ENCODE measurements at places on chromosomes 3 and 15. TPM values are rescaled to one million over a fixed set of nuclear protein-coding genes. Genes with fewer than 3 reads are reported as not detected.

DNA sequence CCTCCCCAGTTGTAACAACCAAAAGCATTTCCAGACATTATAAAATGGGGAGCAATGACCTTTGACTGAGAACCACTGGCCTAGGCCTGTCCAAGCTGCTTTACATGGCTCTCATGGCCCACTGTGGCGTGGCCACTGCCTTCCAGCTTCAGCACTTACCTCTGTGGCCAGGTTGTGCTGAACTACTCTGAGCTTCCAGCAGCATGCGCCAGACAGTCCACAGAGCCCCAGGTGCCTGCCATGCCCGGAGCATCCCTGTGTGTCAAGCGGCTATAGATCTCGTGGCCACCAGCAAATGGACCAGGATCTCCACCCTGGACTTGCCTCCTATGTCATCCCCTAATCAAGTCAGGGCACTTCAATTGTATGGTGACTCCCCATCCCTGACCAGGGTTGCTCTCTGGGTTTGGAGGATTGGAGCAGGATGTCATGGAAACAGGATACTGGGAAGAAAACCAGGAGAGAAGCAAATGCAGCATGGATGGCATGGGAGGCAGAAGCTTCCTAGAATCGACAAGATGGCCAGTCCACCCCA, 199.7 kb downstream of the UACA start:
- H3K4me1 ChIP-seq, result peaks cover 33% of the 10 kb centered on the region
- H3K27me3 ChIP-seq, result no peaks in the 10 kb centered on the region
- no peak for DNase-seq

DNA sequence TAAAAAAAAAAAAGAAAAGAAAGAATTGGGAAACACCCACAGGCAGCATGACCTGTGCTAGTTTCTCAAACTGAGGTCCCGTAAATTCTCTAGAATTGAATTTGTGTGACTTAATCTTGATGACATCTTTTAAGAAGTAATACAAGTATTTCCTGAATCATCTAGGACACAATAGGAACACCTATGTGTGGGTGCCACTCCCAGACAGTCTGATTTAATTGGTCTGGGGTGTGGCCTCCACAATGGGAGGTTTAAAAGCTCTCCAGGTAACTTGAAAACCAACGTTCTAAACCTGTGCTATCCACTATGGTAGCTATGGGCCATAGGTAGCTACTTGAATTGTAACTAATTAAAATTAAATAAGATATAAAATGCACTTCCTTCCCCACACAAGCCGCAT, 28.1 kb downstream of the CFAP92 start:
- no peaks in the 10 kb centered on the region for H3K36me3 ChIP-seq
- no peaks in the 10 kb centered on the region for H3K27me3 ChIP-seq
- no peak for DNase-seq
- no peak overlapping the region for H3K4me3 ChIP-seq
- no peak overlapping the region for H3K27ac ChIP-seq

DNA sequence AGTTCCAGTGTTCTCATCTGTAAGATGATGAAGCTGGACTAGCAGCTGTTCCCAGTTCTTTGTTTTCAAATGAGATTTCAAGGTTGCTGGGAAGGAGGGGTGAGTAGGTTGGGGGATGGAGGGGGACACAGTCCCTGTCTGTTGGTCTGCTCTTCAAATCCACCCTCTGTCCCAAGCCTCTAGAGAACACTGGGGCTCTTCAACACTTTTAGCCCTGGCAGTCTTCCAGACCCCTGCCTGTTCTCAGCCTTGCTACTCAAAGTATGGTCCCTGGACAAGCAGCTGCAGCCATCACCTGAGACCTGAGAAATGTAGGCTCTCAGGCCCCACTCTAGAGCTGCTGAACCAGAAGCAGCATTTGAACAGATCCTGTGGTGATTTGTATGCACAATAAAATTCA, 41.3 kb downstream of the NEK11 start:
- no peaks in the 10 kb centered on the region for H3K36me3 ChIP-seq
- H3K4me3 ChIP-seq, result no peak overlapping the region
- no peak for DNase-seq
- H3K27ac ChIP-seq, result no peak overlapping the region

GRCh38 chr15:27648359-27648758, 450.8 kb downstream of the OCA2 start:
- H3K36me3 ChIP-seq, result no peaks in the 10 kb centered on the region
- DNase-seq, result no peak
- no peaks in the 10 kb centered on the region for H3K27me3 ChIP-seq
- H3K4me1 ChIP-seq, result no peaks in the 10 kb centered on the region
- no peak overlapping the region for H3K4me3 ChIP-seq

- H3K4me1 ChIP-seq, result peaks cover 3% of the 10 kb centered on the region
- no peaks in the 10 kb centered on the region for H3K36me3 ChIP-seq
- H3K4me3 ChIP-seq, result no peak overlapping the region
Observed at GRCh38 chr15:31297575-31298456, 28.8 kb upstream of the KLF13 start.

DNA sequence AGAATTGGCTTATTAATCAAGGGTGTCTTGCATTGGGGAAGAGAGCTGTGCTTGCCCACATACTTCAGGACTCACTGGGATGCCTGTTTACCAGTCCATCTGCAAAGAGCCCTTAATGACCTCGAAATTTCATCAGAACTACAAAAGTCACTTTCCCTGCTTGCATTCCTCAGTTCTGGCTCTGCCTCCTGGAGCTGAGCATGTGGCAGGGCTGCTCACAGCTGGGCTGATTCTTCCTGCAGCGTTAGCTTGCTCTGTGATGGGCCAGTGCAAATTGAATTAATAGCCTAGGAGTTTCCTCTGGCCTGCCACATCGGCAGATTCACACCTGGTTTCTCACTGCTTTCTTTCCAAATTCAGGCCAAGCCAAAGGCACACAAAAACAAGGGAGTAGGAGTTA, 108.9 kb downstream of the DUT start:
- no peak for DNase-seq
- H3K4me3 ChIP-seq, result no peak overlapping the region
- H3K27ac ChIP-seq, result no peak overlapping the region

DNA sequence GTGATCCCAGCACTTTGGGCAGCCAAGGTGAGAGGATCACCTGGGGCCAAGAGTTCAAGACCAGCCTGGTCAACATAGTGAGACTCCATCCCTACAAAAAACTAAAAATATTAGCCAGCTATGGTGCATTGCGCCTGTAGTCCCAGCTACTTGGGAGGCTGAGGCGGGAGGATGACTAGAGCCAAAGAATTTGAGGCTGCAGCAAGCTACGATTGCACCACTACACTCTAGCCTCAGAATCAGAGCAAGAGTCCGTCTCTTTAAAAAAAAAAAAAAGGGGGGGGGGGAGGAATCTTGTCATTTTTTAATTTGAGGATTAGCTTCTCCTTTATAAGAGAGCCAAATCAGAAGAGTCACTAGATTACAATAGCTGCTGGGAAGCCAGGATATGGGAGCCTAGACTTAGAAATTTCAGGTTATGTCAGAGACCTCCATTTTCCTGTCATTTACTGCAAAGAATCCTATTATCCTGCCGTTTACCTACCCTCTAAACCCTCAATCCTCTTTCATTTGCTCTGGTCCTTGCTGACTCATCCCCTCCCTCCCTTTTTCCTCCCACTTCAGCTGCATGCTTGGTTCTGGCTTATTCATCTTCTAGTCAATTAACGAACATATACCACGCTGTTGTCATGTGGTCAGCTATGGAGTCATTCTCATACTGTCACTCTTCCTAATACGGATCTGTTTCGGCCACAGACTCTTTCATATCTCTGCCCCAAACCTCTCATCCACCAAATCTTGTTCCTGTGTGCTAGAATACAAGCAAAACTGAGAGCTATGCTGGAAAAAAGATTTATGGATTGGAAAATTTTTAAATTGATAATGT, 83.8 kb upstream of the PPIB start:
- H3K27me3 ChIP-seq, result no peaks in the 10 kb centered on the region
- H3K27ac ChIP-seq, result no peak overlapping the region
- H3K4me3 ChIP-seq, result no peak overlapping the region

GRCh38 chr3:59473636-59474035, 423.8 kb upstream of the CFAP20DC start:
- H3K27ac ChIP-seq, result no peak overlapping the region
- peaks cover 8% of the 10 kb centered on the region for H3K4me1 ChIP-seq
- H3K4me3 ChIP-seq, result no peak overlapping the region
- DNase-seq, result no peak
- no peaks in the 10 kb centered on the region for H3K27me3 ChIP-seq

- no peak overlapping the region for H3K4me3 ChIP-seq
- peaks cover 7% of the 10 kb centered on the region for H3K4me1 ChIP-seq
- no peak overlapping the region for H3K27ac ChIP-seq
- DNase-seq, result no peak
- no peaks in the 10 kb centered on the region for H3K27me3 ChIP-seq
Observed at GRCh38 chr3:9009976-9010545, 46.8 kb upstream of the RAD18 start.

DNA sequence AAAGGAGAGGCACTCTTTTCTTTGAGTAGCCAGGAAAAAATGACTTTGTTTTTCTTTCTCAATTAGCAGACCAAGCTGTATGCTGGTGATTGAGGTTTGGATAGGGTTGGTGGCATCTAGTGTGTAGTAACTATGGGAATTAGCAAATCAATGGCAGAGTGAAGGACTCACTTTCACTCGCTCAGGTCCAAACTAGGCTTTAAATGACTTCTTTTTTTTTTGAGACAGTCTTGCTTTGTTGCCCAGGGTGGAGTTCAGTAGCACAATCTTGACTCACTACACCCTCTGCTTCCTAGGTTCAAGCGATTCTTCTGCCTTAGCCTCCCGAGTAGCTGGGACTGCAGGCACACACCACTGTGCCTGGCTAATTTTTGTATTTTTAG, 35.9 kb downstream of the PRKCI start:
- no peaks in the 10 kb centered on the region for H3K4me1 ChIP-seq
- H3K4me3 ChIP-seq, result no peak overlapping the region
- no peak for DNase-seq
- peaks cover 4% of the 10 kb centered on the region for H3K36me3 ChIP-seq

Gene C2CD4A
- total RNA-seq, result not detected

Gene ARPP21
- total RNA-seq, result not detected

Gene NEK11
- total RNA-seq, result 5.3 TPM

Gene LIPC
- 0.41 TPM for total RNA-seq

Gene GABRB3
- total RNA-seq, result 0.08 TPM
